ENCODE measurements at places on chromosomes 12 and 14.

DNA sequence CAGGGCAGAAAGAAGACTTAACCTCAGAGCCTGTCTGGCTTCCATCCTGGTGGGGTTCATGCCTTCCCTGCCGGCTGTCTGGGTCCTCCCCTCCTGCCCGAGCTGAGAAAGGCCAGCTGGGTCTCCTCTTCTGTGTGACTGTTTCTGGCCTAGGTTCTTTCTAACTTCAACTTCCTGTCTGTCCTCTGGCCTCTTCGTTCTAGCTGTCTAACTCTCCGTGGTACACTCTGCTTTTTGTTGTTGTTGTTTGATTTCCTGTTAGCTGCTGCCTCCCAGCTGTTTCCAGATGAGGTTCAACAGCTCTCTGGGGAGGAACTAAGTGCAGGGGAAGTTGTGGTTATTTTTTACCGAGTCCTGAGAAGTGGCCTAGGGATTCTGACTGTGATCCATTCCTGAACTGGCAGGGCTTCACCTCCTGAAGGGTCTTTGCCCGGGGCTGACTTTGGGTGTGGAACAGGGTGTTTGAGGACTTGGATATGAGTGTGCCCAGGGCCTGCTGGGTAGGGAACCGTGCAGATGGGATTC lies 3.2 kb downstream of the MLXIP start:
- no peak for DNase-seq

DNA sequence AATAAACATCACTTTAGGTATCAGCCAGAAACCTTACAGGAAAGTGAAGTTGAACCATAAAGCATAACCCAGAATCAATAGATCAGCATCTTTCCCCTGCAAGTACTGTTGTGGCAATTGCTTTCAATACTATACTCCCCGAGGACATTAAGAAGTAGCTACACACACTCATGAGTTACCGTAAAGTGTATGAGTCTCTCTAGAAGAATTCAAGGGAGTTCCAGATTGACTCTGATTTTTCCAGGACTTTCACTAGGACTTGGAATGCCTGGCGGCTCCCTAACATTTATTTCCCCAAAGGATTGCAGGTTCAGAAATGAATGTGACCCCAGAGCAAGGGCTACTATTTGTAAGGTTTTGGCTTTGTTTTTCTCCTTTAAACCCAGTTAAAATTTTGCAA lies 465.4 kb upstream of the MDGA2 start:
- DNase-seq: no peak

DNA sequence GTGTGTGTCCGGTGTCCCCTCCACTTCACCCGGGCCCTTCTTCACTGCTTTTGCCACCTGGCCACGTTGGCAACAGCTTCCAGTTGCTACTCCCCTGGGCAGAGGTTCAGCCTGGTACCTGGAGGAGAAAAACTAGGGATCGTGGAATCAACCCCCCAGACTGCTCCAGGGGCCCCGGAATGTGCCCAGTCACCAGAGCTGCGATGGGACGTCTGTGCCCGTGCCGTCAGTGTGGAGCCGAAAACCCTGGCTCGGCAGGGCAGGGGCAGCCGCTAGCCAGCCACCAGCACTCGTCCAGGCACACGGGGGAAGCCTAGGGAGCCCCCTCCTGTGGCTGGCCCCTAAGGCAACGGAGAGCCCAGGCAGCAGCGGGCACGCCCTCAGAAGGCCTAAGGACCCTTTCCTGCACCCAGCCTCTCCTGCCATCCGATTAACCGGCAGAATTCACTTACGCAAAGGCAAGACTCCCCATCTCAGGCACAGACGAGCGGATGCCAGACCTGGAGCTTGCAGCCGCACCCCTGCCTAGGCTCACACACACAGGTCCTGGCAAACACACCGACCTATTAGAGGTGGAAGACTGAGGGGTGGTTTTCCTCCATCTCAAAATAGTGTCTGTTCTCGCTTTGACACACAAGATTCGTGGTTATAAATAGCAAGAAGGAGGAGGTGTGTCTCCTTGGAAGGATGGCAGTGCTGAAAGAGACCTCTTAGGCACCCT lies 62.6 kb downstream of the FBXL14 start:
- no peak for DNase-seq

DNA sequence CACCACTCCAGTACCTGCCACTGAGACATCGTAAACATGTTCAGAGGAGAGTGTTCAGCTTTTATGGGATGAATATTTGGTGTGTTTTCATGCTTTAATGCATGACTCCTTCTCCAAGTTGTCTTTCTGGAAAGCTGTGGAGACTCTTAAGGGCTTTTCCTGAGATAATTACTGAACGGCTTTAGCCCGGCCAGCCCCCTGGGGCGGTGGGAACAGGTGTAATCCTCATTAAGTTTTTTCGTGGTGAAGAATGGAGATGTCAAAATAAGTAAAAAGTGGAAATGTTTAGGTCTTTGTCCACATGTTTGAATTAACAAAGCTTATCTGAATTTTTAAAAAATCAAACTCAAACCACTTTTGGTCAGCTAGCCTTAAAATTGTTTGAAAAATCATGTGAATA lies 1.5 kb downstream of the SYNE2 start:
- DNase-seq: no peak

DNA sequence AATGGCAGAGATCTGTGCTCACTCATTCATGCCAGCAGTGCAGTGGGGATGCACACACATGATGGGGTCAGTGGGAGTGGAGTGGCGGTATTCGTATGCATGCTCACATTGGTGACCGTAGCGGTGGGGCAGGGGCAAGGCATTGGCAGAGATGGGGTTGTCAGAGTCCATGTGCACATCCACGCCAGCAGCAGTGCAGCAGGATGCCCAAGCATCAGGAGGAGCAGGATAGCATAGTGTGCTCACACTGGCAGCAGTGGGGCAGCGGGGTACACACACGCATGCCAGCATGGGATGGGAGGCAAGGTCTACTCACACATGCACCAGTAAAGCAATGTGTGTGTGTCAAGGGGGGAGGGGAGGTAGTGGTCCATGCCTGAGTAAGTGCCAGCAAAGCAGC lies 89.4 kb upstream of the GARIN6 start:
- no peak for DNase-seq

DNA sequence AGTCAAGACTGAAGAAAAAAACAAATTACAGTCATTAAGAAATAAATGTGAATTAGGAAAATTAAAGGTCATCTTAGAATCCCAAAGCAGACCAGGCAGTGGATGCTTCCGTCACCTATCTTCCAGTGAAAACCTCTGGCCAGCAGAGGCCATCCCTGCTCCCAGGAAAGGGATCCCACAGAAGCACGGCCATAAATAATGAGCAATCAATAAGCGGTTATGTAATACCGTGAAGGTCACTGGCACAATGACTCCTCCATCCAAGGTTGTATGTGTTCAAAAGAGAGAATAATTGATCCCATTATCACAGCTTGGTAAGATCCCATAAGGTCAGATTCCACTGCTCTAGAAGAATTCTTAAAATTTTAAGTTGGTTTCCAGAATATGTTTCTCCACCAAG lies 85.7 kb downstream of the PPP2R5E start:
- DNase-seq: no peak

DNA sequence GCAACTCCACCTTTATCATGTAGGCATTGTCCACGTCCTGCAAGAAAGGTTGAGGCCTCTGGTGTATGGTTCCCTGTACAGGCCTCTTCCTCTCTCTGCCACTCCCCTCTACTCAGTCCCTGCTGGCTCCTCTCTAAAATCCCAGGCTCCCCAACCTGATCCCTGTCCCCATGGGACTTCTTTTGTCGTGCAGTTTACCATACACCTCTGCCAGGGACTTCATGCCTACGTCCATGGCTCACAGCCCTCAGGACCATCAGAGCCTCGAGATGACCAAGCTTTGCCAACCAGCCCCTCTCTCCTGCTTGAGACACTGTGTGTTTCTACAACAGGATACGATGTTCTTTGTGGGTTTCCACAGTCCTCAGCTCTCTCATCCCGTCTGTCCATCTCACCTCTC lies 2.9 kb downstream of the KRT2 start:
- DNase-seq: no peak

GRCh38 chr12:114954511-114955055 lies 270.6 kb upstream of the TBX3 start:
- no peak for DNase-seq

- DNase-seq: no peak
Measured at GRCh38 chr14:77275041-77275580, 4.1 kb upstream of the NGB start.

- DNase-seq: no peak
Measured at GRCh38 chr12:128830505-128830893, 6.7 kb upstream of the SLC15A4 start.

DNA sequence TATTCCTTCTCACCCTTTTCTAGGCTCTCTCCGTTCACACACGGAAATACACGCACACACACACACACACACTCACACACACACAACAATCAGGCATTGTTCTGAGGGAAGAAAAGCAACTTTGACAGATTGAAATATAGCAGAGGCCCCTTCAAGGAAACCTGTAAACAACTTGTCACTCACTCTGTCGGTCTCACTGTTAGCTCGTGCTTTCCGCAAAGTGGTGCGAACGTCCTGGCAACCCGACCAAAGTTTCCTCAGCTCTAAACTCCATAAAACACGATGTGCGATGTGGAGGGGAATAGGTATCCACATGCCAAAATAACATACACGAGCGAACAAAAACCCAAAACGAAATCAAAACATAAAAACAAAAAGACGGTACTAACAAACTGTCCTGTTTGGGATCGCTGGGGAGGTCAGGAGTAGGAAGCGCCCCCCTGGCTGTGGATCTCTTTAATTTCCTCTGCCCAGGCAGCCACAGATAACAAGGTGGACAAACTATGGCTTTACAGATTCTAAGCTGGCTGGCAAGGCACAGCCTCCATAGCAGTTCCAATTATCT lies 822 bp upstream of the SOX5 start:
- no peak for DNase-seq

GRCh38 chr12:1531153-1531653 lies 63.2 kb downstream of the FBXL14 start:
- DNase-seq: no peak

GRCh38 chr14:67943947-67944346 lies 124.4 kb downstream of the RAD51B start:
- DNase-seq: no peak

GRCh38 chr12:19706936-19707335 lies 267.6 kb downstream of the AEBP2 start:
- no peak for DNase-seq

- no peak for DNase-seq
Measured at GRCh38 chr12:75571656-75572205, 60.3 kb upstream of the KRR1 start.

DNA sequence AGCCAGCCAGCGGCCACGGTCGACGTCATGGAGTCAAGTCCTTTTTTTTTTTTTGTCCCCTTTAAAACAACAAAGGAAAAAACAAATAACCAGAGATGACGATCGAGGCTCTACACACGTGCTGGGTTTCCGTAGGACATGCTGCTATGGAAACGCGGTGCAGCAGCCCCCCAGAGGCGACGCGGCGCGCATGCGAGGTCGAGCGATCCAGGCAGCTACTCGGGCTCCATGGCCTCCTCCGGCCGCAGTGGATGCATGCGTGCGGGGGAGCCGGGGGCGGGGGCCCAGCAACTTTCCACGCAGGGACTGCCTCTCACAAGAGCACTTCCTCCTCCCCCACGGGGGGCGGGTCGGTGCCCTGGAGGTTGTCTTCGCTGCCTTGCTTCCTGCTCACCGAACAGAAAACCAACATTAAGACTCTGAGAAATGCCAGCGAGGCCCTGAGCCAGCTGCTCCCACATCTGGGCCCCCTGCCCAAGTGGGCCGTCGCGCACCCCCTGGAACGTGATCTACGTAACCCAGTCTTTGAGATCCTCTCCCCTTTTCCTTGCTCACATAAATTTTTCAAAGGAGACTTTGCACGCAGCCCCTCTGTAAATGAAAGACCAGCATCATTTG lies 30.7 kb downstream of the P2RX4 start:
- peak; percentile 82 for DNase-seq

DNA sequence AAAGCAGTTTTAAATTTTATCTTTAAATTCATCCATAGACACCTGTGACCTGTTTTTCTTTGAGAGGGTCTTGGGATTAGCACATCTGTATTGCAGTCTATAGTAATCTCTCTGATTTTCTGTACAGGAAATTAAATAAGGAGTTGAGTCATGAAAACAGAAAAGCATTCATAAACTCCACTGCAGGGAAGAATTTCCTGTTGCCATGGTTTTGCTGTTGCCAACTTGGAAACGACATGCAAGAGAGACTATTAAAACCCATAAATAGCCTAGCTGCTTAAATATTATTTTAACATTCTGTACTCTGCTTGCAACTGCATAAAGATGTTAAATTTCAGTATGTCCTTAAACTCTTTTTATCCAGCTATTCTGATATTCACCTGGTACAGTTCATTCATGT lies 281.0 kb upstream of the RGS6 start:
- DNase-seq: no peak

DNA sequence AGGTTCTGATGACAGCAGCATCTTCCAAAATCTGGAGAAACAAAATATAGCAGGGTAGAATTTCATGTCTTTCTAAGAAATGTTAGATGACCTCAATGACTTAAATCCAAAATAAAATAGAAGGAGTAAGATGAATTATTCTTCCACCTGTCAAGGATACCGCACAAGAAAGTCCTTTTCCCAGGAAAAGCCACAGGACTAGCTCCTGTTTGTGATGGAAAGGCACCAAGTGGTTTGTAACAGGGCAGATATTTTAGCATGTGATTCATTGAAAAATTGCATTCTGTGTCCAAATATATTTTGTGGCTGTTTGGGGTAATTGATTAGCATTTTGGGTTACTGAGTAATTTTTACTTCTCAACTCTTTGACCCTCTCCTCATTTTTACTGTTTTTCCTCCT lies 2.7 kb downstream of the CD163L1 start:
- no peak for DNase-seq

Data from stimulated activated CD8-positive, alpha-beta memory T cell treated with anti-CD3 and anti-CD28 coated beads, Interleukin-7, amount 100 ng/mL, for 1 hour (primary cell).